ENCODE measurements at places on chromosomes 2 and 18.

DNA sequence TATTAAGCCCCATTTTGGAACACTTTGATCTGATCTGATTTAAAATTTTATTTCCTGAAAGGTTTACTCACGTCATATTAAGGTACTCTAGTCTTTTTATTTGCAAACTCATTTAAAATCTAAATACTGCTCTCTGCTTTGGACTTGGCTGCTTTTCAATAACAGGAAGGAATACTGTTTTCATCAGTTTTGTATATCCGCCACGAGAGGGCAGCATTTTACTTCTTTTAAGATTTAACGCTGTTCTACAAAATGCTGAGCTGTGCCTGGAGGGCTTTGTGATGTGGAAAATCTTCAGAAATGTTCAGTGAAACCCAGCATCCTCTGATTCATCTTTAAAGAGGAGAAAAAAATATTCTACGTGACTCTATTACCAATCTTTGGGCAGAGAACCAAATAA is 37.5 kb upstream of the SLC38A11 start:
- peak; percentile 94 for DNase-seq

GRCh38 chr2:214079032-214079431 is 331.8 kb upstream of the VWC2L start:
- DNase-seq = no peak

DNA sequence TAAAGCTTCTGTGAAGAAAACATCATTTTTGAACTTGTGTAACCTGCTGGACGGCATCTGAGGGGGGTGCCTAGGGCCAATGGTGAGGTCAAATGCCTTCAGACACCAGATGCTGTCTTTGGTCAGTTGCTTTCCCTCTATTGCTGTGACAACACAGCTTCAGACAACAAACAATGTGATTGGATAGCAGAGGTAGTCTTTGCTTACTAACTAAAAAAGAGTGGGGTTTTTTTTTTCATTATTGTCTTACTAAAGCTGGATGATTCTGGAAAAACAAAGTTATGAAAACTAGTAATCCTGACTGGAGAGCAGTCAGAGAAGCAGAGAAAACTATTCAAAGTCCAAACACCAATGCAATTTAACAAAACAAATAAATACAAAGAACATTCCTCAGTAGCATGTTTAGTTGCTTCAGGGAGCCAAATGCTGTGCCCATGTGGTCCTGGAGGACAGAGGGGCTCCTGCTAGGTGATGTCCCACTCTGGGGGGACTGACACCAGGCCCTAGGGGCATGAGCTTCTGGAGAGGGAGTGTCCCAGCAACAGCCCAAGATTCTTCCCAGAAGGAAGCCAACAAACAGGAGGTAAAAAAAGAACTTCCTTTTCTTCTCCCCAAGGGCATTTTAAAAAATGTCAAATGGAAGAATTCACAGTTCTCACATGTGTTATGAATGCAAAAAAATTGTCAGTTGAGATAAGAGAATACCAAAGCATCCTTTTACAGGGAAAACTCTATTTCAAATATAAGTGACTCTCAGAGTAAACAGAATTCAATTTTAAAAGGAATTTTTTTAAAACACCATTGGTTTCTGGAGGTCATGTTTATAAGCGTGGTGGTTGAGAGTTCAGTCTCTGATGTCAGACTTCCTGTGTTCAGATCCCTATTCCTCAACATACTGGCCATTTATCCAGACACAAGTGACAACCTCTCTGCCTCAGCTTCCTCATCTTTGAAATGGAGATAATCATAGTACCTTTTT is 181.1 kb upstream of the PGAP1 start:
- DNase-seq = peak; percentile 9

DNA sequence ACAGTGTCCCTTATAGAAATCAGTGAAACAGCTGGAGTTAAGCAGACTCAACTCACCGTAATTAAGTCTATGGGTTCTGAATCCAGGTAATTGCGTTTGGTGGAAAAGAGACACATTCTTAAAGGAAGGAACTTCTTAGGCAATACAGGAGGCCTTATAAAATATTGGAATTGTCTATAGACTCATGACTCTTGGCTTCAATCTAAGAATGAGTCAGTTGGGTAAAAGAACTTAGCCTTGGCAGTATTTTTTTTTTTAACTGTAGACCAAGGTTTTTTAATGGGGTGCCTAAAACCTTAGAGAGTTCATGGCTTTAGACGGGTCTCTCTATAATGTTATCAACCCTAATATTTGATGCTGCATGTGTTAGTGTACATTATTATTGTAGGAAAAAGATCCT is 47.6 kb downstream of the CCDC85A start:
- no peak for DNase-seq

- no peak for DNase-seq
These were observed 37.6 kb downstream of the DTNB start for GRCh38 chr2:25635797-25636196.

GRCh38 chr2:159549234-159549633 is 67.1 kb downstream of the BAZ2B start:
- DNase-seq = peak; percentile 32

DNA sequence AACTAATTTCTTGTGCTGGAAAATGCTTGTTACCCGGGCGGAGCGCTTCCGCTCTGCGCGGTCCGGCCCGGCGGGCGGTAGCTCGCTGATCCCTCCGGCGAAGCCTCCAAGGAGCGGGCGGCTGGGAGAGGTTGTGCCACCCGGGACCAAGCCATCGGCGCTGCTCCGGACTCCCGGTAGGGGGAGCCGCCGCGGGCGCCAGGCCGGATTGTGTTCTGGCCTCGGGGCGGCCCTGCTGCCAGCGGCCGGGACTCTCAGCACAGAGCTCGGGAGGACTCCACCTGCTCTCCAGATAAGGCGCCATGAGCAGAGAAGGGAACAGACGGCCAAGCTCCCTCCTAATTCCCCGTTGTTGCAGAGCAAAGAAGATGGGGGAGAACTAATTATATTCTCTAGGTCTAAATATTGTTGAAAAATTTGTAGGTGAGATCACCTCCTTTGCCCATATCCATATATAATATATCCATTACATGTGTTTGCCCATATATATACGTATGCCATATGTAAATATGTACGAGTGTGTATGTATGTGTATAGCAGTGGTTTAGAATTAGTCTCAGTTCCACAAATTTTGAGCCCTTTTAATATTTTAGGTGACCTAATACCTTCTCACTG is 13.8 kb upstream of the SATB2 start:
- peak; percentile 43 for DNase-seq

DNA sequence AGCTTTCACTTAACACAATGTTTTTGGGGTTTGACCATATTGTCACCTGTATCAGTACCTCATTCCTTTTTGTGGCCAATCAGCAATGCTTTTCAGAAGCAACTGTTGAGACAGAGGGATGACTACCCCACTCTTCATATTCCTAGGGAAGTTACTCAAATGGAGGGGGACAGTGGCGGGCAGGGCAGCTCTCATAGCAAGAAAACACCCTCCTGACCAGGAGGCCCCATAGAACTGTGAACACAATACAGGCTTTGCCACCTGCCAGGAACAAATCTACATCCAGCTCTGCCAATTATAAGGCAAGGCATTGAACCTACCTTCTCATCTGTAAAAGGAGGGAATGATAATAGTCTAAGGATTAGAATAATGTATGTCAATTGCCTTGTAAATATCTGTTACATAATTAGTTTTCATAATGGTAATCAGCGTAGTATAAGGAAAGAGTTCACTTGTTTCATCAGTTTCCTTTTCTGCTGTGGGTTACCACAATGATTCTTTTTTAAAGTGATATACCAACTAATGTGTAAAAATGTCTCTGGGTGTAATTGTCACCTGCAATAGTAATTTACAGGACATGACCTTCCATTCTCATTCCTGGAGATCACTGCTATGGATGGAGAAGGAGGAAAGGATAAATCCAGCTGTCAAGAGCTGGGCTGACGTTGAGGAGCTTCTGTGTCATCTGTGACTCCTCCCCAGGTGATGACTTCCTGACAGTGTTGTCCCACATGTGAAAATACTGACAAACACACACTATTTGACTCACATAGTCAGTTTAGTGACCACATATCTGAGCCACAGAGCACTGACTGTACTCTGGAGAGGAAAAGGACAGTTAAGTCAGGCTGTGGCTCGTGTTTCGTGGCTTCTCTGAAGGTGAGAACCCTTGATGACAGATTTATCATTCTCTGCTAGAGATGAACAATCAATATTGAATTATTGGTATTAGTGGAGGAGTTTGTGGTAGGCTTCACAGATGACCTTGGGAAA is 13.5 kb downstream of the ALPK2 start:
- no peak for DNase-seq

DNA sequence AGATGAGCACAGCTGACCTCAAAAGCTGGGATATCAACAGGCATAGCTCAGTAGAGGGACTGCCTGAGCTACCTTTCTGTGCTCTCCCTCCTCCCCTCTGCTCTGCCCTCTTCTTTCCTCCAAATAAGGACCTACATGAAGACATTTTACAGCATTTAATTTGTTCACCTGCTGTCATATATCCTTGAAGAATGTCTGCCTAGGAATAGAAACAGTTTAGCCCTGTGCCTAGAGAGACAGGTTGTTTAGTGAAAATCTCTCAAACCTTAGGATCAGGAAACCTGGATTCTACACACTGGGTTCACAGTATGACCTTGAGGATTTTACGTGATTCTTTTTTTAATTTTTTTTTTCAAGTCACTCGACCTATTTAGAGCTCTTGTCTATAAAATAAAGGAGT is 213.0 kb upstream of the SETBP1 start:
- no peak for DNase-seq

DNA sequence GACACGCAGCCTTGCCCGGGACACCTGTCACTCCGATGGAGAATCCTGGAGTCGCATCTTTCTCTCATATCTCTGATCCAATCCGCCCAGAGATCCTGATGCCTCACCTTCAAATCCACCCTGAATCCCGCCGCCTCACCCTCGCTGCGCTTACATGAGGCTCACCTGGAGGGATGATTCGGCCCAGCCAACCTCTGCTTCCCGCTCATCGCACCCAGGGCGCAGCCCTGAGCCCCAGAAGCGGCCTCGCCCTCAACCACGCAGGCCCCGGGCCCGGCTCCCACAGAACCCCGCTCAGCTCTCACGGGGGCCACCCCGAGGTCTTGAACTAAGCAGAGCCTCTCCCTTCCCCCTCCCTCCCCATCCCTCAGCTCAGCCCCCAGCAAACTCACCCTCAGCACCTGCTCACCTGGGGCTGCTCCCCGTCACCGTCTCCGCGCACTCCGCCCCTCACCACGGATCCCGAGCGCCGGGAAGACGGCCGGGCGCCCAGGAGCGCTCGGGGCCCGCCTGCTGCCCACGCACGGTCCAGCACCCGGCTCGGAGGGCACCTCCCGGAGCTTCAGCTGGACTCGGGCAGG is 160.0 kb downstream of the NDUFA10 start:
- no peak for DNase-seq

DNA sequence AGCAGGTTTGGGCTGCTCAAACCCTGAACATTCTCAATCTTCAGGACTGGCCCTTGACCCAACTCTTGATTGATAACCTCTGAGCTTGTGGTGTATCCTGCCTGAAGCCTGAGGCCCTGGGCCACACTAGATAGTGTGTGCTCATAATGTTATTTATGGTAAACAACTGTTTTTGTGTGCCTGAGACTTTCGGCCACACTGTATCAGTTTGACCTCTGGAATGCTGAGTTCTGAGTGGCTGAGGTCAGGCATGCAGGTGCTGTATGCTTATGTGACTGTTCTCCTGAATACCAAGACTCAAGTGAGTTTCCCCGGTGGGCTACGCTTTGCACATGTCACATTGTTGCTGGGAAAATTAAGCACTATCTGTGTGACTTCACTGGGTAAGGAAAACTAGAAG is 82.2 kb upstream of the RMP24 start:
- no peak for DNase-seq

DNA sequence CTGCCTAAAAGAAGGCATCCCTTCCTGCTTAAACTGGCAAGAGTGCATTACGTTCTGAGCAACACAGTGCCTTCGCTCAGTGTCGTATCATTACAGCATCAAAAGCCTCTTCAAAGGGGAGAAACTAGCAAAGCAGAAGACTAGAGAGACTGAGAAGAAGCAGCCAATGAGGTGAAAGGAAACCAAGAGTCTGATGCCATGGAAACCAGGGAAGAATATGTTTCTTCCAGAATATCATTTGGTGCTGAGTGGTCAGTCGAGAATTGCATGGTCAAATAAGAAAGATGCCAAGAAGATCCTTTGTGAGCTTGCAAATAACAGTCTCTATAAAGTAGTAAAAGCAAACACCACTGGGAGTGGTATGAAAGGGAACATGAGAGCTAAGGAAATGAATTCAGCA is 312.1 kb upstream of the CHST9 start:
- no peak for DNase-seq

DNA sequence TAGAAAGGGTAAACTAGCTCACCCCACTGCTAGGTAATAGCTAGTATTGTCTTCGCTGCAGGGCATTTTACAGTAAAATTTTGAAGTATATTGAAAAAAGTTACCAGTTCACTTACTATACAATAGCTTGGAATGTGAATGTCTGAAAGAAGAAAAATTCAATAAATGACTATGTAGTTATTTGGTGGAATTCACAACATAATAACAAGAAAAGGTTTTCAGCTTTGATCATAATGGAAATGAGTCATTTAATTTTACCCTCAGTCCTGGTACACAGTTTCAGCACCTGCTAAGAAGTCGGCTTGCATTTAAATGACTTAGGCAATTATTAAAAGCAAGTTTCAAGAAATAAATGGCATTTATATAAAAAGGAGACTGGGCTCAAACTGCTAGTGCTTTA is 90.4 kb downstream of the NUP35 start:
- DNase-seq = no peak

All from fibroblast of upper back skin (primary cell).